Stimulated activated CD4-positive, alpha-beta T cell treated with anti-CD3 and anti-CD28 coated beads, Interleukin-12 subunit alpha, Interleukin-12 subunit beta, amount 100 ng/mL, for 4 hours (primary cell): ENCODE measurements at places on chromosomes 7 and 10.

- no peak for DNase-seq
Observed at GRCh38 chr10:48759113-48759901, 74.6 kb downstream of the WDFY4 start.

DNA sequence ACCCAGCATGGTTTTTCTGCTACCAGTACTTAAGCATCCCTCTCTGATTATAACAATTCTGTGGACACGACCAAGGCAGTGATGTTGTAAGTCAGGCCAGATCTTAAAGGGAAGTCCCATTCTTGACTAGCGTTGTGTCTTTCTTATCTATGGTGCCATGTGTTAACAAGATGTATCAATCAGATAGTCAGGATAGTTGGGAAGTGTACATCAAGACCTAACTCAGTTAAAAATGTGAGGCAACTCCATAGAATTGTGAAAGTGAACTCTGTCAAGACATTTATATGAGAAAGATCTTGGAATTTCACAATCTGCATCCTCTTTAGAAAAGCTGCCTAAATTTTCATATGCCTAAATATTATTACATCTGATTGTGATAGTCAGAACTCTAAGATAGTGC is 341.7 kb upstream of the SEMA3D start:
- DNase-seq, result no peak

- DNase-seq, result no peak
Observed at GRCh38 chr10:63561341-63561740, 40.1 kb downstream of the REEP3 start.

- no peak for DNase-seq
Observed at GRCh38 chr10:106181501-106181900, 983.0 kb downstream of the SORCS1 start.

DNA sequence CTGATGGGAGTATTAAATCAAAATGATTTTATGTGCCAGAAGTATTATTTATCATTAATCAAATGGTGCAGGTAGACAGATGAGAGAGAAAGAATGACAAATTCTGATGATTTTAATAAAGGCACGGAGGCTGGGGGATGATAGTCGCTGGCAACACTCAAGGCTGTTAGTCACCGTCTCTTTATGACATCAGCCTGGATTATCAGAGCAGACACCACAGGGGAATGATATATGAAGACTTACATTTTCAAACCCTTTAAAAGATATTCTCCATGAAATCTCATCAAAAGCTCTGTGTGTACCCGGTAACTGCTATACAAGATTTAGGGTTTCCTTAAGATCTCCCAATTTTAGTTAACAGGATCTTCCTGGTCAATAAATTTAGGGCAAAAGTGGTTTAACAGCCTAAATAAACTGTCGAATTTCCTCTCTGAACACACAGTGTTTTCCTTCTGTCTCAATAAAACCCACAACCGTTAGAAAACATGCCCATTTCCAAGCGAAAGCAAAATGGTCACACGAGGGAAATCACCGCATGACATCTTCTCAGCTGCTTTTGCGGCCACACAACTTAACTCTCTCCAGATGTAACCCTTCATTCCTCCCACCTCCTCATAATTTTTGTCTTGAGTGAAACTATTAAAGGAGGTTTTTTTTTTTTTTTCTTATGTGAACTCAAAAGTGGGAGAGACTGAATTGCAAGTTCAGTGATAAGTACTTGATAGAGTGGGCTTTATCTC is 133.2 kb upstream of the FAM171A1 start:
- DNase-seq, result no peak

DNA sequence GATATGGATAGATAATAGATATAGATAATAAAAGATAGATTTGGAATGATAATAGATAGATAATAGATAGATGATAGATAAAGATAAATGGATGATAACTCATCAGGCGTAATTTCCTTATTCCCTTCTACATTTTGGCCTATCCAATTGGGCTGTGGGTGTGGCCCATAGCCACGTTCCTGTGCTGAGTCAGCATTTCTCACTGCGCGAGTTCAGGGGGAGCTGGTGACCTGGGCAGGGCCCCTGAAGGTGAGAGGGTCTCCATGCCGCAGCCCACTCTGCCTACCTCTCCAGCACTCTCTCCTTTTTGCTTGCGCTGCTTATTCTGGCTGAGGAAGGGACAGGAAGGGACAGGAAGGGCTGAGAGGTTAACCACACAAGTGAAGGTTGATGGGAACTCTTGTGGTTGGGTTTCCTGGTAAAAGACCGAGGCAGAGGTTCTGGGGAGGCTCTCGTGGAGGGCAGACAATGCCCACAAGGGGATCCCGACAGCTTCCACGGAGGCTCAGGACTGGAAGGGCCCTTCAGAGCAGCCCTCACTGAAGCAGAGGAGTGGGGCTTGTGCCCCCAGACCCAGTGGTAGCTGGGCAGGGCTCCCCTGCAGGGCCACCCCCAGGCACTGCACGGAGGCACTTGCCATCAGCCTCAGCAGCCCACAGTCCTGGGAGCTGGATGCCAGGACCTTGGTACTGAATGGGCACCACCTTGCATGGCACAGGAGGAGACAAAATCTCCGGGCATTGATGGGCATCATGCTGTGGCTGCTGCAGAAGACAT is 247.3 kb upstream of the PITRM1 start:
- no peak for DNase-seq

- DNase-seq, result no peak
Observed at GRCh38 chr7:35026150-35026549, 11.1 kb downstream of the DPY19L1 start.

GRCh38 chr10:7937315-7937945 is 117.1 kb upstream of the GATA3 start:
- no peak for DNase-seq

- DNase-seq, result no peak
Observed at GRCh38 chr7:400901-401485, 111.0 kb downstream of the FOXL3 start.

DNA sequence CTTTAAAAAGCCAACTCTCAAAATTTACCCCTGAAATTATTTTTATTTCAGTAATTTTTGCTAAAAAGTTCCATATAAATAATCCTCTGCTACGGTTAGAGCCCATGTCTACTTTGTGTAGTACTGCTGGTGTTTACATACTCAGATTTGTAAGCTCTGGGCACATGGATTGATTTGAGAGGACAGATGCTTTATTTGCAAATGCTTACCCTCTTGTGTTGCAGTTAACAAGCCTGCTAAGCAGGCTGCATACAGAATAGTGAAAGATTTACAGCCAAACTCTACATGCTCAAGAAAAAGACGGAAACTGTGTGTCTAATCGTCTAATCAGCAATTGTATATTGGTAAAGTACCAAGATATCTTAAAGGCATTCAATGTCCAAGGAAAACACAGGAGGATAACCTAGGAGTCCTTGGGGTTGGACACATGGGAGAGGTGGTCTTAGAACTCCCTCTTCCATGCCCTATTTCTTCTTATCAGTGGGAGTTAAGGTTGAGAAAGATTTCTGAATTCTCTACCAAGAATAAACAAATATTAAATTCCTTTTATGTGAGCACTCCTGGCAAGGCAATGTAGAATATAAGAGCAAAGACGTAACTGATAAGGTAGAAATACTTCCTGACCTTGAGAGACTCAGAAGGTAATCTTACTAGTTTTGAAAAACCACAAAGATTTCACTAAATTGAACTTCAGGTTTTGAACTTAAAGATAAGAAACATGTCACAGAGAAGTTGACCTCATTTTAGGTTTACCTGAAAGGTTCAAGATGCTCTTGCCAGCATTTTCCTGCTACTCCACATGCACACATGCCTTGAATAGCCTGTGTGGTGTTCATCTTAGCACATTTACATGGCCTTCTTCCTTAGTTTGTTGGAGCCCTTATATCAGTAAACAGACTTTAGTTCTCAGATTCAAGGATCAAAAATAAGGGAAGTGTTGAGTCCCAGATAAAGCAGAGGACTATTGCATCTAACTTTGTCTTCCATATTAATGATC is 1216.5 kb downstream of the SORCS3 start:
- no peak for DNase-seq

DNA sequence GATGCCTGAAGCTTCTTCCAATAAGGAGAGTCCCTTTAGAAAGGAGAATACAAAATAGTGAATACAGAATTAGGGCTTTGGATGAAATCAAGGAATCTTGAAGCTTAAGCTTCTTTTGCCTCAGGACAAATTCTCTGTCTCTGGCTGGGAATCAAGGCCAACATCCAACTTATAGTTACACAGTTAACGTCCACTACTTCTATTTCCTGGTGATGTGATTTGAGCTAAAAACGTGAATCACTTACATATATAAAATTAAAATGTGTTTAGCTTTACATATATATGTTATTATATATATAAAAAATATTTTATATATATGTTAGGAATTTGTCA is 11.4 kb upstream of the INPP5F start:
- DNase-seq, result no peak

GRCh38 chr7:101124376-101125056 is 2.4 kb upstream of the SERPINE1 start:
- DNase-seq, result no peak

DNA sequence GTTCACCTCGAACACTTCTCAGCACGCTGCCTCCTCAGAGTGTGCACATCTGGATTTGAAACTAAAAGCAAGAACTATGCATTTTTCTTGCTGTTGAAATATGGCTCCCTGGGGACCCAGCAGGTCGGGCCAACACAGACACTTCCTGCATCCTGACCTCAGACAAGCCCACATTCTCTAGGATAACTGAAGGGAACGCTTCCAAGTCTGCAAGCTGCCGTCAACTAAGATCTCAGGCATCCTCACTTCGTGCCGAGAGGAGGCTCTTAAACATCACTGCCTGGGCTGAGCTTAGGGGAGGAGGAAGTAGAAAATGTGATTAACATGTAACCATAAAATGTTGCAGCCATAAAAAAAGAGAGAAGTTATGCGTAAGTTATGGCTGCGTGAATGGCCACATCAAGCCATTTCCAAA is 65.5 kb downstream of the PYROXD2 start:
- no peak for DNase-seq

- no peak for DNase-seq
Observed at GRCh38 chr10:96656839-96657238, 63.5 kb downstream of the PIK3AP1 start.

DNA sequence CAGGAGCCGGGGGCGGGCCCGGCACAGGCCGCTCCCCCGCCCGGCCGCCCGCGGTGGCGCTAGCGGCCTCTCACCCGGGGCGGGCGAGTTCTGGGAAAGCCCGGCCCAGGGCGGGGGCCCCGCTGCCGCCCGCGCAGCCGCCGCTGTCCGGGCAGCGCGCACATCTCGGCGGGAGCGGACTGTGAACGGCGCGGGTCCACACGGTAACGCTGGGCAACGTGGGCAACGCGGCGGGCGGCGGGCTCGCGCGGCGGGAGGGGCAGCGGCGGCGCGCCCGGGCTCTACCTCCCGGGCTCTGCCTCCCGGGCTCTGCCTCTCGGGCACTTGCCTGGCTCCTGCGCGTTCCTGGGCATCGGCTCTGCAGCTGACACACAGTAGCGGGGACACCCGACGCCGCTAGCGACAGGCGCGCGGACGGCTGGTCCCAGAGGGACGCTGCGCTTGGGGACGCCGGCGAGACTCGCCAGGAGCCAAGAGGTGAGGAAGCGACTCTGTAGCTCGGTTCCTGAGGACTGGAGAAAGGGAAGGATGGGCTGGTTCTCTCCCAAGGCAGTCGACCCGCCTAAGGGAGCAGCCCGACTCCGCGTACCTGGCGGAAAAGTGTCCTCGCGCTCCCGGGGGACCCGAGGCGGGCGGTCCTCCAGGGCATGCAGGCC is at the start of gene PLCE1:
TSS of gene PLCE1 (plus strand) at position 150 of the 656 bp plus-strand sequence. CDS start 37,116 bp downstream, outside the sequence.
- DNase-seq, result no peak

DNA sequence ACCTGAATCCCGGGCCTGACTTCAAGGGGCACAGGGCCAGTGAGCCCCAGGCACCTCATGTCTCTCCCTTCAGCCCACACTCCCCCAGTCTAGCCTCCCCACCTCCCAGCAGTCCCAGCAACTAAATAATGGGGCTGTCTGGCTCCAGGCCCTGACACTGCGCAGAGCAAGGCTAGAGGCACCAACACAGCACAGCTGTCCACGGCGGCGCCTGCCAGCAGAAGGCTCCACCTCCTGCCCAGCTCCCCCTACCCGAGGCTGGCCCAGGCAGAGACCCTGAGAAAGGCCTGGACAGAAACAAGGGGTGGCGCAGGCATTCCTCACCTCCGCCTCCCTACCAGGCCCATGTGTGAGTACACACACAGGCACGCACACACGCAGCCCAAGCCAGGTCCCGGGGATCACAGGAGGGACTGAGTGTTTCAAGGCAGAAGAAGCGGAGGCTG is 6.1 kb downstream of the KCNH2 start:
- no peak for DNase-seq
